HEK293T (cell line): ENCODE measurements at places on chromosomes 5 and 9.

DNA sequence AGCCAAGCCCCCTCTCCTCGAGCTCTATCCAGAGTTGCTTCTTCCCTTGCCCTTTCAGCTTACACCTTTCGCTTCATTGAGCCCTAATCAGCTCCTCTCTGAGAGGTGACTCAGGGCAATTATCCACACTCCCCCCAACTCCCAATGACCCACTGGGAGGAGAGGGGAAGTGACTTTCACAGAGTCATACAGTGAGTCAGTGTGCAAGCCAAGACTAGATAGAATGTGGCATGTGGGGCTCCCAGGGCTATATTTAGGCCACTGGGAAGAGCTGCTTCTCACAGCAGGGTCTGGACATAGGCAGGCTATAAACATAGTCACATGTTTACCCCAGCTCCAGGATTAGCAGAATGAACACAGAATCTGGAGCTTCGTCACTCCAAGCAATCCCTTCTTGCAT is 57.4 kb downstream of the NRG2 start:
- no peak for DNase-seq

- DNase-seq: no peak
These were observed 315.2 kb upstream of the DMAC1 start for GRCh38 chr9:8114826-8115225.

DNA sequence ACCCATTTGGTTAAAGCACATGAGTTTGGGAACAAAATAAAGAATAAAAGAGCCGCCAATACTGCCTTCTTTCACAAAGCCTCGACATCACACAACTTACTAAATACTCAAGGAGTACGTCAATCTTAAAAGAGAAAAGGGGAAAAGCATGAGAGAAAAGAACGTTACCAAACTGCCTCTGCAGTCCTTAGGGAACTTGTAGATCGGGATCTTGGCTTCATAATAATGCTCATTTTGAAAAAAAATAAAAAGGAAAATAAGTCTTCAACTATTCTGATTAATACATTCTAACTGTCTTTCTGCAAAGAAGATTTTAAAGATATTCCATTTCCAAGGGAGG is 618.4 kb downstream of the PDE4D start:
- no peak for DNase-seq

DNA sequence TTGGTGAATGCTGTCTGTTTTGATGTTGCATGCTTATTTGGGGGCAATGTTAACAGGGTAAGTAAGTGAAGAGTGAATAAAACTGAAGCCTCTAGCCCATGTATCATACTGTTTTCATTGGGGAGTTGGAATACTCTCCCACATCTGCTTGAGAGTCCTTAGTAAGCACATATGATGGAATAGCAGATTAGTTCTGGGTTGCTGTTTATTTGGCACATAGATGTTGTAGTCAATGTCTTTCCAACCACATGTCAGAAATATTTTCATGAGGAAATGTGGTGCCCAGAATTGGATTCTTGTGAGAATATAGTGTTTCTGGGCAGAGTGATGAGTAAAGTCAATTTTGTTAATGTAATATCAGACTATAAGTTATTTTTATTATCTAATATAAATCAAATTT is 611.7 kb upstream of the FTMT start:
- DNase-seq: no peak

DNA sequence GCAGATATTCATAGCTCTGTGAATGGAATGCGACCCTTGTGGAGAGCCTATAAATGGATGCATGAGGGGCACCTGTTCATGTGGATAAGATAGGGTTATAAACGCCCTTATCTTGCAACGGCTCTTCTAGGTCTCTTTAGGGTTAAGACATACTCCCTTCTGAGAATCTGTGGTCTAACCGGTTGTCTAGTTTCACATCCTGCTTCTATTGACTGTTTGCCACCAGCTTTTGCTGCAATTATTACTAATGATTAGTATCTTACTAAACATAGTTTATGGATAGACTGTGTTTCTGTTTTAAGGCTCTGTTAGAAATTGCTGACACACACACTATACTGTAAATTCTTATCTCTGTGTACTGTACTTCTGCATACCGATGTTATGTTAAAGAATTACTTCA is 198.9 kb upstream of the CYLC2 start:
- no peak for DNase-seq

- DNase-seq: no peak
These were observed 4.5 kb upstream of the EGFL7 start for GRCh38 chr9:136657974-136658848.

DNA sequence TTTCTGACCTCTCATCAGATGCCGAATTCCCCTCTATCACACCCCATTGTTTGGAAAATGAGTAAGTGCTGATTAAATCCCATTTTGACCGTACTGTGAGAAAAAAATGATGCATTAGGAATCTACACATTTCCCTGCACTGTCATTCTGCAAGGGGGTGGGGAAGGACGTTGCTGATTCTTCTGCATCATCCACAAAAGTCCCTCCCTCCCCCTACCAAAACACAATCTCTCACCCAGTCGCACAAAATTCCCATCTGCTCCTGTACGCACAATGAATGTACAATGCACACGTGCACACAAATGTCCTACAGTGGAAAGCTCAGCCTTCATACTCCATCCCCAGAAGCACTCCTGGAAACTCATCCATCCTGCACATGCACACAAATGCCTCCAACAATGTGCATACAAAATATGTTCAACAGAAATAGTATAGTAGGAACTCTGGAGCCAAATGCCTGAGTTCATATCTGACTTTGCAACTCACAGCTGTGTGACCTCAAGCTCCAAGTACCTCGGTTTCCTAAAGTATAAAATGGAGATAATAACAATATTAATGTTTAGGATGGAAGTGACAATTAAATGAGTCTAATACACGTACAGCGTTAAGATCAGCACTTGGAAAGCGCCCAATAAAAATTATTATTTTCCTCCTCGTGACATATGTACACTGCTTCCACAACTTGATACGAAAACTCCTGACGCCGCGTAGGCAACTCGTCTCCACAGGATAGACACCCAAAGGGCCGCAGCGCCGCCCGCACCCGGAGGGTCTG is 809 bp downstream of the TNIP1 start:
- DNase-seq: no peak

DNA sequence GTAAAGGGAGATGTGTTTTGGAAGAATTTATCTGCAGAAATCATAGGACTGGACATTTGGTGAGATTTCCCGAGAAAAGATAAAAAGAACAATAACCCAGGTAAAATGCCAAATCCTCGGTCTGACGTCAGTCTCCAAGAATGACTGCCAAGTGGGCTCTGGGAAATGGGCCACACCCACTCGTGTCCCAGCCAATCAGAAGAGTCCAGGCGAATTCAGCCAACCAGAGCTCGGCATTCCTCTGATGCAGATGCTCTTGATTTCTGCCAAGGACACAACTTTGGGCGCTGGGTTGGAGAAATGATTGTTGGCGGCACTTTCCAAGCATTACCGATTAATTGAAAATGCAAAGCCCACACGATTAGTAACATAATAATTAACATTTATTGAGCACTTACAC is 73.3 kb downstream of the FGF18 start:
- peak; percentile 64 for DNase-seq
